ENCODE measurements at places on chromosomes 11 and 22.
A peak's percentile ranks its signal among the peaks of the same experiment; 100 is the strongest.

- no peak for DNase-seq
These were observed 15.7 kb downstream of the PRPF19 start for GRCh38 chr11:60890696-60891095.

- no peak for DNase-seq
These were observed 174.2 kb downstream of the BUD13 start for GRCh38 chr11:116598556-116598955.

DNA sequence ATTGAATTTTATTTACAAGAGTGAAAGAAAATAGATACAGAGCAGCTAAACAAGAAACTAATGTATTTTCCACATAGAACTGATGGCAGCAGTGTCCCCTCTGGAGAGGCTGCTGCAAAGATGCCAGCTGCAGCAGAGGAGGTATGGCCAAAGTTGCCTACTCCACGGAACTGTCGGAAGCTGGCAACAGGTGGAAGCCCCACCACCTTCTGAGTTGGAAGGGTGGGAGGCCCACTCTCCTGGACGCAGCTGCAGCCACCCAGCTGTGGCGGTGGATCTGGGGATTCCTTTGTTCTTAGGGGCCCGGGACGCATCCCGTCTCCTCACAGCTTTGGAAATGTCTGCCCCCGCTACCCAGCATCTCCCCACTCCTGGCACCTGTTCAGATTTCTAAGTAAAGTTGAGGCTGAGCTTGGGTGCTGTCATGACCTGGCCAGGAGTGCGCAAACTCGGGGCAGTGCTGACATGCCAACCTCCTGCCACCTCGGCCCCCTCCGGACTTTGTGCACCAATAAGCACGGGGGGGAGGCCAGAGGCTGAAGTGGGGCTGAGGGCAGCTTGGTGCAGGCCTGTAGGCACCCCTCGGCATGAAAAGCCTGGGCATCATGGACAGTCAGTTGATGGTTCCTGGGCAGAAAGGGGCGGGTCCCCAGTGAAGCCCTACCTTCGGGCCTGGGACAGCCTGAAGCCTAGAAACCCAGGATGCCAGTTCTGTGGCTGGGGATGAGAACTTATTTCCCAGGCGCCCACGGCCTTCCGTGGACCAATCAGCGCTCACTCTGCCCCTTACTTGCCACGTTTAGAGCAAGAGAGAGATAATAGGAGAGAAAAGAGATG is 1071.4 kb downstream of the JRKL start:
- DNase-seq, result no peak

GRCh38 chr11:70376621-70377020 is 21.7 kb upstream of the CTTN start:
- DNase-seq, result no peak

- DNase-seq, result no peak
These were observed 18.9 kb upstream of the IL17REL start for GRCh38 chr22:50031189-50032091.

- no peak for DNase-seq
These were observed 150.7 kb downstream of the PGR start for GRCh38 chr11:100978939-100979338.

- no peak for DNase-seq
These were observed 517.3 kb downstream of the TBC1D22A start for GRCh38 chr22:47279746-47280145.

GRCh38 chr22:44532552-44532951 is 34.5 kb upstream of the RTL6 start:
- no peak for DNase-seq

DNA sequence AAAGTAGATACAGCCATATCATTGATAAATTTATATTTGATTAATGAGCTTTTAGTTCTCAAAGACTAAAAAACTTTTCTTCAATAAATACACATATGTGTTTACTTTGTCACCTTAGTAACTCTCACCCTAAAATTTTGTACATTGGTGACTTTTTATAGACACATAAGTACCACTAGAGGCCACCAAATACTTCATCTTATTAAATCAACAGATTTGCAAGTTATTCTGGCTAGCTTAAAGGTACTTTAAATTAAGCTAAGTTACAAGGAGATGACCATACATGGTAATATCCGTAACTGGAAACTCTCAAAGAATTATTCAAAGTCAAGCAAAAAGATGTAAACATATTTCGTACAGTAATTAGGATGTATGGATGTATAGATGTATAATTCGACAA is 112.2 kb downstream of the SBF2 start:
- peak; percentile 46 for DNase-seq

GRCh38 chr11:112248201-112248600 is 12.5 kb downstream of the PLET1 start:
- DNase-seq, result no peak

GRCh38 chr22:23072077-23072910 is 2.0 kb downstream of the GNAZ start:
- no peak for DNase-seq

DNA sequence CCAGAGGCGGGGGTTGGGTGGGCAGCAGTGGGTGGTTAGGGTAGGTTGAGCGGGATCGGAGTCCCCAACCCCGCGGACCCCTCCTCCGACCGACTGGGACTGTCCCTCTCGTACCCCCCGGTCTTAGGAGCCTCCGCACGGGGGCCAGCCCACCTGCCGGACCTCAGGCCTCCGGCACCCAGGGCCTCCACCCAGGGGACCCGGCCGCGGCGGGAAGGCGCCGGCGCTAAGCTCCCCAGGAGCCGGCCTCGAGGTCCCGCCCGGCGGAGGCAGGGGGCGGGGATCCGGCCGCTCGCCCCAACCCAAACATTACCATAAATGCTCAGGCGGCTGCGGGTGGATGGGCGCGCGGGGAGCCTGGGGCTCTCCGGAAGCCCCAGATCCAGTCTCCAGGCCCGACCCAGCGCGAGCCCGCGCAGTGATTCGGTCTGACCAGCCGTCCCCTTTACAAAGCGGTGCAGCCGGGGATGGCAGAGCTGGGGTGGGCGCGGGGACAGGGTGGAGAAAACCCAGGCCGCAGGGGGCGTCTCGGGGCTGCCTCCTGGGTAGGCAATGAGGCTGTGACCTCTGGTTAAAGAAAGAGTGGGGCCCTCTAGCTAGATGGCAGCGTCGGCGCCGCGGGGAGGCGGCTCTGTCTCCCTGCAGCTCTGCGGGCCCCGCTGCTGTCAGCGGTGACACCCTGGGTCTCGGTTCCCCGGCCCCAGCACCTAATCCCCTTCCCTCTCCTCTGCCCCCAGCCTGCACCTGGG is 4.0 kb upstream of the MCAM start:
- DNase-seq, result peak; percentile 79

DNA sequence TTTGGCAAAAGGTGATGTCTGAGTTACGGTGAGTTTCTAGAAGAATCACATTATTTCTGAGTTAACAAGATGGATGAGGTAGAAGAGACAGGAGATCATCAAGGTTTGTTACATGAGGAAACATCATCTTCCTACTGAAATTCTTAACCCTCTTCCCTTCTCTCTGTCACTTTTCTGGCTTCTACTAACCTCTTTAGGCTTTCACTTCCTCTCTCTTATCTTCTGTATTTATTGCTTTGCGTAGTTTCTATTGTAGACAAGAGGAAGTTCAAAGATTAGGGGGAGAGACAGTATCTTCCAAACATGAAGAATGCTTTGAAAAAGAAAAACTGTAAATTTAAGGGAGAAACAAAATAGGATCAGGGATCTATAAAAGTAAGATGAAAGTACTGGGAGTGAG is 75.4 kb downstream of the TRPC6 start:
- DNase-seq, result no peak

DNA sequence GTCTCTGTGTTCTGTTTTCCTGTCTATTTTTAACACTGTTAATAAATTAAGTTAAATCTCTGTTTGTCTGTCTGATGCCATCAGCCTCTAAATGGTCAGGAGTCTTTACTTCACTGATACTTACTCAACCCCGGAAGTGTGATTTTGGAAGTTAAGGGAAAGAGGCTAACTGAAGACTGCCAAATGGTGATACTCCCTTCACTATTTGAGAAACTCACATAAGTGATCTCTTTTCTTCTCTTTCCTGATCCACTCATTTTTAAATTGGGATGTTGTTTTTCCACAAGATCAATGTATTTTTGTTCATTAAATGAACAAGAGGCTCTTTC is 389 bp upstream of the CASP12 start:
- no peak for DNase-seq

DNA sequence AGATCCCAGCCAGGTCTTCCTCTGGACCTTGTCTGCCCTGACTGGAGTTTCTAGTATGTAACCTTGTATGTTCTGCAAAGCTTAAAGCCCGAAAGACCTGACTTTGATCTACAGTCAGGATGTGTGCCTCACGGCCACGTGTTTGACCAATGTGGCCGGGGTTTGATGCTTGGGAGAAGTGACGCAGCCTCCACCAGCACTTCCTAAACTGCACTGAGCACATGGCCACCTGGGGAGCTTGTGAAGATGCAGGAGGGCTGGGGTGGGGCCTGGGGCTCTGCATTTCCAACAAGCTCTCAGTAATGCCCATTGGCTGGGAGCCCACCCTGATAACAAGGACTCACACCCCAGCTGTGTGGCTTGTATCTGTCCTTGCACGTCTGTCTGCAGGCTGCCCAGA is 53.2 kb downstream of the NAT10 start:
- DNase-seq, result no peak

DNA sequence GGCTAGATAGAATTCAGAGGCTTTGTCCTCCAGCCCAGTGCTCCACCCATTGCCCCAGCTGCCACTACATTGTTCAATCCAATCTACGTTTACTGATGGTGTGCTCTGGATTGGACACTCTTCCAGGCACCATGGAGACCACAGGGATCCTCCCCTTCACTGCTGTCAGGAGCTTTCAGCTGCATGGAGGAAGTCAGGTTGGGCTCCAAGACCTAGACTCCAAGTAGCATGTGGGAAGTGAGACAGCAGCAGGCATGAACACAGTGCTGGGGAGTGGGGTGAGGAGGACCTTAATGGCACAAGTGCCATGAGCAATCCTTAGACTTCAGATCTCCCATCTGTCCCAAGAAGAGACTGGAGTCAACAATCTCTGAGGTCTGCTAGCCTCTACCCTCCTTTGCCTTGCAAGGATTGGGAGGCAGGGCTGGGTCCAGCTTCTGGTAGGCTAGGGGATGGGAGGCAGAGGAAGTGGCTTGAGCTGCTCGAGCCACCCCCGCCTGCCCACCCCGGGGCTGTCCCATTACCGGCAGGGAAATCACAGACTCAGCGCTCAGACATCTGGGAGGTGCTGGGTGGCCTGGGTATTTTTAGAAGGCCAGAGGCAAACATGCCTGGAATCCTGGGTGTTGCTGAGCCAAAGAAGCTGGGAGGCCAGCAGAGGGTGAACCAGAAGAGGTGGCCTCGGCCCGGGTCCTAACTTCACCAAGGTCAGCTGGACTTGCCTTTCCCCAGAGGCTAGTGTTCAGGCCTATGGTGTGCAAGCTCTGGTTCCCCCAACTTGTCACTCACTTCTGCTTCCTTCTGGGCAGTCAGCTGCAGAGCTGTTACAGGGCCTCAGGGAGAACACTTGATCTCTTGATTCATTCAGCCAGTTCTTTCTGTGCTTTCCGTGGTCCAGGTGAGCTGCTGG is 15.2 kb upstream of the FCHSD2 start:
- DNase-seq, result peak; percentile 89

DNA sequence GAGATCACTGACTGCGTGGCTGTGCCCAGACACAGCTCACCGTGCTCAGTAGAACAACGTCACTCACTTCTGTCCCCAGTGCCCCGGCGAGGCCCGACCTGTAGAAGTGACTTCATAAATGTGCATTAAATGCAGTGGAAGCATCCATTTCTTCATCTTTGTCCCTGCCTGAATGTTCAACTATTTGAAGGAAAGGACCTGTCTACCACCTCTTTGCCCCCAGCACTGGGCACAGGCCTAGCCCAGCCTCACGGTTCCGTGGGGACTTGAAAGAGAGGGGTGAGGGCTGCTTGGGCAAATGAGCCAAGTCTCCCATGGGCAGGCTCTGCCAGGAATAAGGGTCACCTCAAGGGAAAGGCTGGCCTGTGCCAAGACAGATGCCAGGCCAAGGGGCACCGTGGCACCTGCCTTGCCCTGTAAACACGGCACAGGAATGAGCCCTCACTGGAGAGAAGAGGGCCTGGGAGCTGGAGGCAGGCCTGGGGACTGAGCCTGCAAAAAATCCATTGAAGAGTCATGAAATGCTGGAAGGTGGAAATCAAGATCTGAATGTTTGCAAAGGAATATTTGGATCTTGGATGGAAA is 845.3 kb downstream of the BRD1 start:
- no peak for DNase-seq

DNA sequence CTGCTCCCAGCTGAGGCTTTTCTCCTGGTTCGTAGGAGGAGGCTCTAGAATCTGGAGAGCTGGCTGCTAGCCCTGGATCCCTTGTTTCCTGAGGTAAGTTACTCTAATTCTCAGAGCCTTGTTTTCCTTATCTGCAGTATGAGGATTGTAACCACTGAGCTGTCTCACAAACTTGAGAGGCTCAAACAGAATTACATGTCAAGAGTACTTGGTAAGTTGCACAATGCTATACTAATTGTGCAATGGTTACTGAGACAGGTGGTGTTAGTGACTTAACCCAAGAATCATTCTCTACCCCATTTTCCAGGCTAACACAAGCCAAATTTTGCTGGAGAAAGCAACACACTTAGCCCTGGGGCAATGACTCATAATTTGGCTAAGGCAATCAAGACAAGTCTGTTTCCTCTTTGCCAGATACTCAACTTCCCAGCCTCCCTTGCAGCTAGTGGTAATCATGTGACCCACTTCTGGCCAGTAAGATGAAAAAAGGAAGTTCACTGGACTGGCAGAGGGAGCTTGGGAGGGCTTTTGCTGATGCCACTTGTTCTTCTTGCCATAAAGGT is 348.0 kb downstream of the TENM4 start:
- DNase-seq, result peak; percentile 62

DNA sequence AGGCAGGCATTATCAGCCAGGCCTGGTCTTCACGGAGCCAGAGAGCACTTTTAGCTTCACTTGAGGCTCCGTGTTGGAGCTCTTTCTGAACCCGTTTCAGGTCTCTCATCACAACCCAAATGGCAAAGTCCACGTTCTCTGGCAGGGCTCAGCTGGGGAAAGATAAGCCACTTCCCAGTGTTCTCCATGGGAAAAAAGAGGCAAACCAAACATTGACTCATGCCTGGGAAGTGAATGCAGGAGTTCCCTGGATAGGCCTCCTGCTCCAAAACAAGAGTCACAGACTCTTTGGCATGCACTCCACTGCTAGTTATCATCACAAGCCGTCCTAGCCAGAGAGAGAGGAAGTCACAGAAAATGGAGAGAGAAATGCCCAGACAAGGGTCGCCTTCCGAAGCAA is 11.6 kb downstream of the OPCML start:
- no peak for DNase-seq

- DNase-seq, result peak; percentile 88
These were observed 10.7 kb upstream of the SESN3 start for GRCh38 chr11:95241681-95242081.

GRCh38 chr11:121300313-121300971 is 7.9 kb downstream of the SC5D start:
- DNase-seq, result no peak

- no peak for DNase-seq
These were observed 8.2 kb upstream of the PC start for GRCh38 chr11:66966351-66966750.

DNA sequence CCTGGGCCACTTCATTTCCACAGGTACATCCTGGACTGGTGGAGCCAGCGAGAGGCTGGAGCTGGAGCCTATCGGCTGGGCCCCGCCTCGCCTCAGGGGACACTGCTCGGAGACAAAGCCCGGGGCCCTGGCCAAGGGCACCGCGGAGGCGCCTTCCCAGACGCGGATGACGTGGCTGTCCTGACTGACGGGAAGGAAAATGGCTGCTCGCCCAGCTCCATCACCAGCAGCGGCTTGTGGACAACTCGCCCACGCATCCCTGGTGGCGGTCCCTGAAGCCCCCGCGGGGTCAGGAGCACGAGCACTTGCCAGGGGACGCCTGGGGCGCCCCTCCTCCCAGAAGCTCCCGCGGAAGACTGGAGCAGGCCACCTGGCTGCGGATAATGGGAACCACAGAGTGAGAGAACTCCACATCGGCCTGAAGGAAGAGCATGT is 49.6 kb downstream of the CECR2 start:
- DNase-seq, result no peak

GRCh38 chr11:122100037-122100755 is 15.8 kb downstream of the BLID start:
- DNase-seq, result no peak
